ENCODE measurements at places on chromosomes 7 and 10.

DNA sequence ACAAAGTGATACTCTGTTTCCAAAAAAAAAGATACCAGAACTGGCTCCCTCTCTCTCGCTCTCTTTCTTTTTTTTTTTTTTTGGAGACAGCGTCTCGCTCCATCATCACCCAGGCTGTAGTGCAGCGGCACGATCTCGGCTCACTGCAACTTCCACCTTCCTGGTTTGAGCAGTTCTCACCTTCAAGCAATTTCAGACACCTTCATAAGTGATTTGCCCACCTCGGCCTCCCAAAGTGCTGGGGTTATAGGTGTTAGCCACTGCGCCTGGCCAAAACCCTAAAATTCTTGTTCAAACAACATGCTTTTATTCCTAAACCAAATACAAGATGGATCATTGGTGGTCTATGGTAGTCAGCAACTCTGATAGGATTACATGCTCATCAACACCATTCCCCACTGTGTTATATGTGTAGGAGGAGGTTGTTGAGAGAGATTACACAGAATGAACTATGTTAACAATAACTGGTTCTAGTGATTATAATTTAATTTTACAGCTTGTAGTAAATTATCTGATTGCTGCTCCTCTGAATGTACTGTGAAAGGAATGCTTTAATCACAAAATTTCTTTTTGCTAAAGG is 15.5 kb downstream of the ACBD5 start:
- DNase-seq, result no peak

- DNase-seq, result no peak
These were observed 82.8 kb downstream of the ALOX5 start for GRCh38 chr10:45456822-45457221.

GRCh38 chr7:122140918-122141317 is 3.1 kb downstream of the AASS start:
- no peak for DNase-seq

DNA sequence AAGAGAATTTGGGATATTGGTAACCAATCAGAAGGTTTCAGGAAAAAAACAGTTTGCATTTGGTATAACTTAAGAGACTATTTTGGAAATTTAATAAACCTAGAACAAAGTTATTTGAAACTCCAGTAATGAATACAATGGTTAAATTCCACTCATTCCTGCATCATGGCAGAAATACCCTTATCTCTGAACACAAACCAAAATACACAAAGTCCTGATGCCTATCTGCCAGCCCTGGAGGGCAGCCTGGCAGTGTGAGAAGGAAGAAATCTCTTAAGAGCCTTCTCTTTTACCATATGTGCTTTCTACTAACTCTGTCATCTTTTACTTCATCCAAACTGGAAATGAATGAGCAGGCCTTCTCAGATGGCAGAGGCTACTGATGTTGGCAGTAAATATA is 147.1 kb upstream of the LYZL1 start:
- no peak for DNase-seq

DNA sequence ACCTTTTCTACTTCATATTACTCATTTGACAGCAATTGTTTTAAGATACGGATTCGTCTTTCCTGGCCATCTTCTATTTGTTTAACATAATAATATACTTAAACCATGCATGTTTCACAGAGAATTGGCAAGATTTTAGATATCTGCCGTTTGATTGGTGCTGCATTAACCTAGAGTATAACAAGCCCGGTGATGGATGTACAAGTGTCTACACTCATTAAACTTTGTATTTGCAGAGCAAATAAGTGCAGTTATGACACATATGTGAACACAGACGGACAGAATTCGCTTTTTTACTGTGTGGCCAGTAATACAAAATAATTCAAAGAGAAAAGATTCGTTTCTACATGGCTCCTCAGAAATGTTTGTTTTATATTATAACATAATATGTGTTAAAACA is 116.1 kb downstream of the ARL4A start:
- no peak for DNase-seq
